ENCODE measurements at places on chromosomes 12 and 14.

DNA sequence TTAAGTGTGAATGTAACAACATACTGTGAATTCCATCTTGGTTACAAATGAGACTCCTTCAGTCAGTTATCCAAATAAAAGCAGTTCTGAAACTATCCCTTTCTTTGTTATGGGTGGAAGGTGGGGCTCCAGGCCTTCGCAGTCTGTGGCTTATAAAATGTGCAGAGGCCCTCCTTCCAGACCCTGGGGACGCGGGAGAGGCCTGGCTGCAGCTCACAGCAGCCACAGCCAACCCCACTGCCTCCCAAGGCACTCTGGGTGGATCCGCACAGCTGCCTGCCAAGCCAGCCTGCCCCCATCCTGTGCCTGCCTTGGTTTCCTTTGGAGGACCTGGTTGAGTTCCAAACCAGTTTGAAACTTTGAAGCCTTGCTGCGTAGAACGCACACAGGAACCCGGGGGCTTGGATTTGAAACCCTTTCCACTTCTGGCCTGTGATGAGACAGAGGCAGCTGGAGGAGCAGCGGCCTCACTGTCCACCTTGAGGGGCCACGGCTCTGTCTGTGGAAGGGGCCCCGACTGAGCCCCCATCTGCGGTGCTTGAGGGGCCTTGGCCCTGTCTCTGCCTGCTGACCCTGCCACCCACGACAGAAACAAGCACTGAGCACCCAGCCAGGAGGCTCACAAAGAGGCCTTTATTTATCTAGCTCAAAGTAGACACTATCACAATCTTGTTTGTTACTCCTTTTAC, 30.4 kb downstream of the CCNK start:
- no peak for DNase-seq

DNA sequence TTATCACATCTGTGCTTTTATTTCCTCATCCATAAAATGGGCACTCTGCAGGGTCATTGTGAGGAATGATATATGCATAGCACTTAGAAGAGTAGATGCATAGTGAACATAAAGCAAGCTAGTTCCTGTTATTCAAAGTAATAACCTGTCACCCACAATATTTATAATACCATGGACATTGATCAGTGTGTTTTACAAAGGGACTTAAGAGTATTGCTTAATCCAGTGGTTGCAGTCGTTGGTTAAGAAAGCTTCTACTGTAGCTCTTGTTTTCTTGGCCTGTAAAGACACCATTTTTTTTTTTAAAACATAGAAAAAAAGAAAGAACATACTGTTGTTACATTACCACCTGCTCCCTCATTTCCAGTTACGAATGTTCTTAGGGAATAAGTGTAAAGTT, 13.1 kb downstream of the METAP2 start:
- no peak for DNase-seq

DNA sequence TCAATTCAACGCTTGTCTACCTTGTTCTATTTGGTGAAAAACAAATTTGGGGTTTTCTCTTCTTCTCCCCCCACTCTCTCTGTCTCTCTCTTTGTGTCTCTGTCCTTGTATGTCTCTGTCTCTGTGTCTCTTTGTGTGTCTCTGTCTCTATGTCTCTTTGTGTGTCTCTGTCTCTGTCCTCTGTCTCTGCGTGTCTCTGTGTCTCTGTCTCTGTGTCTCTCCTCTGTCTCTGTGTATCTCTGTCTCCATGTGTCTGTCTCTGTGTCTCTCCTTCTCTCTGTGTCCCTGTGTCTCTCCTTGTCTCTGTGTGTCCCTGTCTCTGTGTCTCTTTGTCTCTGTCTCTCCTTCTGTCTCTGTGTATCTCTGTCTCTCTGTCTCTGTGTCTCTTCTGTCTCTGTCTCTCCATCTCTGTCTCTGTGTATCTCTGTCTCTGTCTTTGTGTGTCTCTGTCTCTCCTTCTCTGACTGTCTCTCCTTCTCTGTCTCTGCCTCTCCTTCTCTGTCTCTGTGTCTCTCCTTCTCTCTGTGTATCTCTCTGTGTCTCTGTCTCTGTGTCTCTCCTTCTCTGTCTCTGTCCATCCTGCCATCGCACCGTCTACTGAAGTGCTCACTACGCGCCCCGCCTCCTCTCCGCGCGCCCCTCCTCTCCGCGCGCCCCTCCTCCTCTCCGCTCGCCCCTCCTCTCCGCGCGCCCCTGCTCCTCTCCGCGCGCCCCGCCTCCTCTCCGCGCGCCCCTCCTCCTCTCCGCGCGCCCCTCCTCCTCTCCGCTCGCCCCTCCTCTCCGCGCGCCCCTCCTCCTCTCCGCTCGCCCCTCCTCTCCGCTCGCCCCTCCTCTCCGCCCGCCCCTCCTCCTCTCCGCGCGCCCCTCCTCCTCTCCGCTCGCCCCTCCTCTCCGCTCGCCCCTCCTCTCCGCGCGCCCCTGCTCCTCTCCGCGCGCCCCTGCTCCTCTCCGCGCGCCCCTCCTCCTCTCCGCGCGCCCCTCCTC, 12.8 kb downstream of the LRCOL1 start:
- DNase-seq: no peak

- no peak for DNase-seq
Observed at GRCh38 chr12:113238309-113238708, 17.0 kb downstream of the TPCN1 start.

- no peak for DNase-seq
Observed at GRCh38 chr12:76026643-76027063, 4.9 kb downstream of the PHLDA1 start.

DNA sequence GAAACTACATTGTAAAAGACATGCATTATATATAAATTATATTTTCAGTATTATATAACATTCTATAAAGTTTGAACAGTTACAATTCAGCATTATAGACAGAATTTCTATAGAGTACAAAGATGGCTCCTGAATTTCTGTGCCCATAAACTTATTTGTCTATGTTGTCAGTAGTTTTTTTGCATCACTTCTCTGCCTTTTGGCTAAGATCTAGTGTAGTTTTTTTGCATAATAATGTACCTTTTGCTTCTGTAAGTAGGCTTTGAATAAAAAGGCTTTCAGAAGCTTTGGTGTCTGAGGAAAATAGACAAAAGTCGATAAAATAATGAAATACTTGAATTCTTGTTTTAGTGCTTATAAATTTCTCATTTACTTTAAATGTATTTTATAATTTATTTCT, 11.1 kb downstream of the DNAL1 start:
- no peak for DNase-seq

DNA sequence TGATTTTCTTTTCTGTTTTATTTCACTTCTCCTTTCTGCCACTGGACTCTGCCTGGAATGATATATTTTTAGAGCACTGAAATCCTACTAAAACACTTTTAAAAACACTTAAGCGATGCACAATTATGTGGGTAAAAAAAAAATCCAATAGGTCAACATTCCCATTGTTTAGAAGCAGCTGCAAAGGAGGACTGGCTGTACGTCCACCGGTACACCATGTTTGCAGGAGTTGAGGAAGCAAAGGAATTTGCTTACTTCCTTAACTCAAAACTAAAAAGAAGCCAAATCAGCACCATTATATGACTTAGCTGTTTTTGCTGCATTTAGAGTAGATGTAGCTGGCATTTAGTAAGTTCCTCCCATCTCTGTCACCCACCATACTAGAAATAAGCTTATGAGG, 186.8 kb upstream of the TMTC1 start:
- no peak for DNase-seq

GRCh38 chr14:52706286-52706685, 714 bp upstream of the PSMC6 start:
- DNase-seq: no peak

- no peak for DNase-seq
Observed at GRCh38 chr12:43015090-43015737, 425.7 kb upstream of the PRICKLE1 start.

DNA sequence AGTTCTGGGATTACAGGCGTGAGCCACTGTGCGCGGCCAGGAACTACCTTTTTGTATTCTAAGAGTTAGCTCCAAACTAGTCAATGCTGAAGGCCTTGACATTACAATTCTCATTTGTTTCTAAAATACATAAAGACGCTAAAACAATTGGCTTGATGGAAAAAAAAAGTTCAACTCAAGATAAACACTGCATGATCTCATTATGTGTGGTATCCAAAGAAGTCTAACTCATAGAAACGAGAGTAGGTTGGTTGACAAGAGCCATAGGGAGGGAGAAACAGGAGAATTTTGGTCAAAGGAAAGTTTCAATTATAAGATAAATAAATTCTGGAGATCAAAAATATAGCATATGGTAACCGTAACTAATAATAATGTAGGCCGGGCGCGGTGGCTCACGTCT, 20.0 kb upstream of the RNF34 start:
- DNase-seq: no peak

DNA sequence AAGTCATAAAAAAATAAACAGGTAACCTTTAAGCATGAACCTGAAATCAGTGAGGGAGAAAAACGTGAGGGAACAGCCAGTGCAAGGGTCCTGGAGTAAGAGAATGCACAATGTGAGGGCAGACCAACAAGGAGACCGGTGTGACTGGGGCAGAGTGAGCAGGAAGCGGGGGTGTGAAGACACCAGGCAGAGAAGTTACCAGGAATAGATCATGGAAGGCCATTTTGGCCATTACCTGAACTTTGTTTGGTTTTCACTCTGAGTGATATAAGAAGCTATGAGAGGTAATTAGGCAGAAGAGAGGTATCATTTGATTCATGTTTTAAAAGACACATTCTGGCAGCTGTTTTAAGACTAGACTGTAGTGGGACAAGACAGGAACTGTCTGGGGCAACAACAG, 15.0 kb downstream of the PAH start:
- no peak for DNase-seq

- DNase-seq: no peak
Observed at GRCh38 chr12:93177208-93178153, 200.2 kb upstream of the NUDT4 start.

DNA sequence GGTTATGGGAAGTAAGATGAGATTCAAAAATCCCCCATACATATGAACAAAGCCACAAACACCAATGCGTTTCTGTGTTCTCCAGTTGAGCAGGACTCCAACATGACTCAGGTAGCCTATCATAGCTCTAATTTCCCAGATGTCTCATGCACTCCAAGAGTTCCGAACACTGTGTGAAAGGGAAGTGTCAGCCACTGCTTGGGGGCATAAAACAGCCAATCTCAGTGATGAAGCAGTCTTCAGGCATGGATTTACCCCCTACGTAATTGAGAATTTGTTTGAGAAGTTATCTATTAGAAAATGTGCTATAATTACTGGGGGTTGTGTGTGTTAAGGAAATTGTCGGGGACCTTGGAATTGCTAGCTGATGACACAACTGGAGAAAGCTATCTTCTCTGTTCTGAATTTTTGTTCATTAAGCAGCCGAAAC, 153.9 kb upstream of the AVPR1A start:
- no peak for DNase-seq

DNA sequence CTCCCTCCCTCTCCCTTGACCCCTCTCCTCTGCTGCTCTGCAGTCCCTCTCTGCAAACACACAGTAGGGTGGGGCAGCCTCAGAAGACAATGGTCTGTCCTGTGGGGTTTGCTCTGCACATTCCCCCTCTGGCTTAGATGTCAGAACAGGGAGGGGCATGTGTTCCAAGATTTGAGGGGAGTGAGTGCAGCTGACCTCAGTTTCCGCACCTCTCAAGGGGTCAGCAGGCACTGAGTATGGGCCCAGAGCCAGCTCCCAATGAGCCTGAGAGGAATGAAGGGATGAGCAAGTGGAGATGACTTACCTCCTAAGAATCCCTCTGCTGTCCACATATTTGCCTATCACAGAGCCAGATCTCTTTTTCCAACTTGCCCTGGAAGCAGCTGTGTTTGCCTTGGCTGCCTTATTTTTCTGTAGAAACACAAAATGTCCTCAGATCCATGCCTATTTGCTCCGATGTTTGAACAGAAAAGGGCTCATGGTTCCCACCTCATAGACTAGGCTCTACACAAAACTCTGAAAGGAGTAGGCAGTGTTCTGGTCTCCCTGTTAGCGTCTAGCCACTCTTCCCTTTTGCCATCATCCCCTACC, 111.4 kb downstream of the CRACR2A start:
- DNase-seq: no peak

DNA sequence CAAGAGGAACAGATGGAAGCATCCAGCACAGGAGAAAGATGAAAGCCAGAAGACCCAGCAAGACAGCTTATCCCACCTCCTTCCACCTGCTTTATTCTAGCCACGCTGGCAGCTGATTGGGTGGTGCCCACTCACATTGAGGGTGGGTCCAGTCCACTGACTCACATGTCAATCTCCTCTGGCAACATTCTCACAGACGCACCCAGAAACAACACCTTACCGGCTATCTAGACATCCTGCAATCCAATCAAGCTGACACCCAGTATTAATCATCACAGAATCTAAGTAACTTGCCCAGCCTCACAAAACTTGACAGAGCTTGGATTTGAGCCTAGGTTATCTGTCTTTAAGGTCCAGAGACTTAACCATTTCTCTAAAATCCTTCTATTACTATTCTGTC, 208.9 kb downstream of the PAH start:
- no peak for DNase-seq

- no peak for DNase-seq
Observed at GRCh38 chr14:53925201-53925766, 31.3 kb downstream of the BMP4 start.

GRCh38 chr12:14836336-14837210, 6.8 kb downstream of the ART4 start:
- no peak for DNase-seq

- no peak for DNase-seq
Observed at GRCh38 chr12:104873374-104873773, 84.7 kb downstream of the SLC41A2 start.

GRCh38 chr14:102927878-102928411, 5.5 kb downstream of the AMN start:
- DNase-seq: no peak

GRCh38 chr14:45261209-45261608, 8.2 kb upstream of the MIS18BP1 start:
- no peak for DNase-seq

- no peak for DNase-seq
Observed at GRCh38 chr12:51174501-51174900, 1.6 kb upstream of the TFCP2 start.

- DNase-seq: no peak
Observed at GRCh38 chr14:30600922-30601918, 20.9 kb upstream of the SCFD1 start.

DNA sequence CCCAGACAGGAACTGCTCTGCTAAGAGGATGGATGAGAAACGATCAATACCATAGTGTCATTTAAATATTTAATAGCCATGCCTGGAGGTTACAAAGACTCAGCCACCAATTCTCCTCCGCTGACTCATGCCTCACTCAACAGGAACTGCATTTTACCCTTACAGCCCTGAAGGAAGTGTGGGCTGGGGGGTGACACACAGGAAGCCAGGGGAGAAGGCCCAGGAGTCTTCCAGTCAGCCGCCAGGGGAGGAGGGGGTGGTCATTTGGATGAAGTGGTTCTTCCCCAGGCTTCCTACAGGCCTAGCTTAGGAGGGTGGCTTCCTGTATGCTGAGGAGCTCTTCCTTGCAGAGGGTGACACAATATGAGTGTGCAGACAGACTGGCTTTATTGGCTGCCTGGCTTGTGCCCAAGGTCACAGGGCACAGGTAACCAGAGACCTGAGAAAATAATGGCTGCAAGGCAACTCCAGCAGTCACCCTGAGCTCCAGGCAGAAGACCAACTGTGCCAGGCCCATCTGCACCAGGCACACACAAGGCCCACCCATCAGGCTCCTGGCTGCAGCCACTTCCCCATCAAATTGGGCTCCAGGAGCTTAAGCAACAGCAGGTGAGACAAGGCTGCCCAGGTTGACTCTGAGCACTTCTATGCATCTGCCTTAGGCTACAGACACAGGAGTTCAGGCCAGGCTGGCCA, 30.6 kb upstream of the RPLP0 start:
- DNase-seq: no peak

GRCh38 chr12:118850244-118850825, 131.0 kb upstream of the SRRM4 start:
- no peak for DNase-seq

GRCh38 chr14:53613404-53614253, 343.0 kb downstream of the BMP4 start:
- no peak for DNase-seq
